ENCODE measurements at places on chromosomes 6 and 20.

DNA sequence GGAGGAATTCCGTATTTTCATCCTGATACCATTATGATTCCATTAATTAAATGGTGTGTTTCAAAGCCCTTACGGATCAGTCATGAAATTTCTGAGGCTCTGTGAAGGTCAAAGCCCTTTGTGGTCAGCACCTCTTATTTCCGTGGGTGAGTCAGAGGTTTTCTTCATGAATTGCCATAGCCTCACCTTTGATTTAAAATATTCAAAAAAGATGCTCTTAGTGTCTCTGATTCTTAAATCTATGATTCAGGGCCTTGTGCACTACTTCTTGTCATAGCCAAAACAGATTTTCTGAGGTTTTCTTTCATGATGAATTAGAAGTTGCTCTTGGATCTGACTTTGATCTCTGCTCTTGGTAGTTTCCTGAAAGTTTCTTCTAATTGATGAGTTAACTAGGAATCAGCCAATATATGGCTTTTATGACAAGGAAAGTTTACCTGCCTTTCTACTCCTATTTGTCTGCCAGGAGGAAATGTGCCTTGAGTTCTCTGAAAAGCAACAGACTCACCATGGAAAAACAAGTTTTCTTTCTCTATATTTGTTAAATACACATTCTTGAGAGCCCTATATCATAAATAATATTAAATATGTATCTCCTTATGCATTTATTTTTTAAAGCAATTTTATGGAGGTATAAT lies 613.0 kb downstream of the UTRN start:
- no peak for DNase-seq

DNA sequence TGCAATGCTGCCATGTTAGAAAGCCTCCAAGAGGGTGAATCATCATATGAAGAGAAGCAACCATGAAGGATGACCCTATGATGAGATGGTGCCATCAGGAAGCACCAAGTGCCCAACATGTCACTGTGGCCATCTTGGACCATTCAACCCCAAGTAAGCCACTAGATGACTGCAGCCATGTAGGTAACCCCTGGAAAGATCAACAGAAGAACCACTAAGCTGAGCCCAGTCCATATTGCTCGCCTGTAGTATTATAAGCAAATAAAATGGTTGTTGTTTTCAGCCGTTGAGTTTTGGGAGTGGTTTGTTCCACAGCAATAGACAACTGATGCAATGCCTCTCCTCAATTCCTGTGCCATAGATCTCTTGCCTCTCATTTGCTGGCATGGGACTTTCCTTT lies 140.9 kb downstream of the SCML4 start:
- no peak for DNase-seq

GRCh38 chr6:21360336-21360735 lies 233.2 kb upstream of the SOX4 start:
- DNase-seq: no peak

DNA sequence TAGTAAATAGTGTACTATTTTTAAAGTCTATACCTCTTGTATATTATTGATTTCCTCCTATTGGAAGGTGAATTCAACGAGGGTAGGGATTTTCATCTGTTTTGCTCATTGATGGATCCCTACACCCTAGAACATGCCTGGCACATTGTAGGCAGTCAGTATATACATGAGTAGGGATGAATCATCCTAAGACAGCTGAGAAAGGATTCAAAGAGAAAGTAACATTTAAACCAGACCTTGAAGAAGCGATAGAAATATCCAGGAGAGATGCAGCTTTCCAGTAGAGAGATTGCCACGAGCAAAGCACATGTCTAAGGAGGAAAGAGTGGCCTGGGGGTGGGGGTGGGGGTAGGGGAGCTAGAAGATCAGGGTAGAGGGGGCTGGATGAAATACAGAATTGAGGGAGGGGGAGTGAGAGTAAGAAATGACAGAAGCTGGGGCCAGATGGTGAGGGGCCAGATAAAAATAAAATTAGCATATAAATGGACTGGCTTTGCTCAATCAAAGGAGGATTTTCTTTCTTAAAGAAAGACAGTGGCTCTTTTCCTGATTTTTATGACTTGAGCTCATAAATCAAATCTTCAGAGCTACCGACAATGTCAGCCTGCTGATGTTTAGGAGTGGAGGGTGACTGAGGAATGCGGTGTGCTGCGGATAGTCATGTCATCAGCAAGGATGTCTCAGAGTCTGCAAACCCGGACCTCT lies 168.2 kb downstream of the SAMD5 start:
- no peak for DNase-seq

DNA sequence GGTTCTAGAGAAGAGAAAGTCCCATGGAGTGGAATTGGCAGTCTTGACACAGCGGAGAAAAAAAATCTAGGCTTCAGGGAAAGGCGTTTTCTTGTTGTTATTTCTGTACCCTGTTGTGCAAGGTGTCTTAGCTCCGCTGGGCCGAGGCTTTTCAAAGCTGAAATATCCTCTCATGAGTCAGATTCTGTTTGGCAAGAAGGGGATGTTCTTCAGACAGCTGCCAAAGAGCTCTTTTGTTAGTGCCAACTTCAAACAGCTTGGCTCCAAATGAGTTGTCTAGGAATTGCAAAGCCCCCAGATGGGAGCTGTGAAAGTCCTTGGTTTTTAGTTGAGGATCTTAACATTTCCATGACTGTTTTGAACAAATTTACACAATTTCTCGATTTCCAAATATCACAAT lies 45.6 kb downstream of the LRRN4 start:
- no peak for DNase-seq

GRCh38 chr6:3457710-3458602 lies 1.1 kb upstream of the SLC22A23 start:
- DNase-seq: peak; percentile 45

GRCh38 chr6:170280689-170281045 lies 10.2 kb downstream of the DLL1 start:
- no peak for DNase-seq

- DNase-seq: peak; percentile 75
Observed at GRCh38 chr20:2005831-2006426, 12.1 kb upstream of the PDYN start.

GRCh38 chr20:40319741-40320516 lies 369.1 kb downstream of the MAFB start:
- DNase-seq: no peak

- DNase-seq: no peak
Observed at GRCh38 chr6:43202451-43202850, 20.5 kb downstream of the CUL9 start.

DNA sequence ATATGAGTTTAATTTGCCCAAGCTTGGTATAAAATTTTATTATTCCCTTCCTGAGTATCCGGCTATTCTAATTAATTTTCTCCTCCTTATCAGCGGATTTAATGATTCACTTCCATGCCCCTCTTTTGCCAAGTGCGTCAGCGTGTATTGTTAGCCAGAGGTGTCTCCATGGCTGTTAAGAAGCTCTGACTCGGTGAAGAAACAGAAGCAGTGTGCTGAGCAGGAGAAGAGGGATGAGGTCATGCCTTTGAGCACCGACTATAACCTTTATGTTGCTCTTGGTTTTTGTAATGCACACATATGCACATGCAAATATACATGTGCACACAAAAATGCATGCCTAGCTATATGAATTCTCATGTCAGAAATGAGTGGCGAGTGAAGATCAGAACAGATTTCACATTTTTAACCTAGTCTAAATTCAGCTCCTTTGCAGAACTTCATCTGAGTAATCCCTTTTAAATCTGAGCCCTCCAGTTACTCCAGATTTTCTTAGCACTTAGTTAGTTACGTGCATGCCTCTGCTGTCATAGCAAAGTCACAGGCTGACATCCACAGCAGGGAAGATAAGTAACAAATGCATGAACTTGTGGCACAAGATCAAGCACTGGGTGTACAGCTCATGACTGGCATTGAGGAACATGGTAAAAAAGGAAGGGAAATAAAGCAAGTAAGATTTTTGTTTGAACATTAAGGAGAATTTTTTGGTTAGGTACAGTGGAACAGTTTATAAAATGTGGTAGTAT lies 24.3 kb downstream of the HTR1E start:
- DNase-seq: no peak

GRCh38 chr6:10383331-10384090 lies 31.4 kb downstream of the TFAP2A start:
- no peak for DNase-seq

GRCh38 chr6:130466748-130467061 lies 100.9 kb downstream of the TMEM200A start:
- no peak for DNase-seq

GRCh38 chr20:1448081-1448620 lies 18.5 kb downstream of the NSFL1C start:
- DNase-seq: no peak

DNA sequence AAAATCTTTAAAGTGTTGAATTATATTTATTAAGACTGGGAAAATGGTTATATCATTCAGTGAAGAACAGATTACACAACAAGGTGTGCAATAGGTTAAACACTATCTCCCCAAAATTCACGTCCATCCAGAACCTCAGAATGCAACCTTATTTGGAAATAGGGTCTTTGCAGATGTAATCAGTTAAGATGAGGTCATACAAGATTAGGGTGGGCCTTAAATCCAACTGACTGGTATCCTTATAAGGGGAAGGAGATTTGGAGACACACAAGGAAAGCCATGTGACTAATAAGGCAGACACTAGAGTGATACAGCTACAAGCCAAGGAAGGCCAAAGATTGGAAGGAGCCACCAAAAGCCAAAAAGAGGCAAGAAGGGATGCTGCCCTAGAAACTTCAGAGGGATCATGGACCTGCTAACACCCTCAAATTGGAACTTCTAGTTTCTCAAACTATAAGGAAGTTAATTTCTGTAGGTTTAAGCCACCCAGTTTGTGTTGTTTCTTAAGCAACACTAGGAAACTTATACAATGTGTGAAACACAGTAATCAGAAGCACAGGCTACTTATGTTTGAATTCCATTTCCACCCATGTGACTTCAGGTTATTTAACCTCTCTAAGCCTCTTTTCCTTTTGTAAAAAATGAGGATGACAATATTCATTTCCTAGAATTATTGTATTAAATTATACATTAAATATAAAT lies 16.9 kb downstream of the ILRUN start:
- no peak for DNase-seq

GRCh38 chr6:111564482-111564945 lies 41.2 kb downstream of the TRAF3IP2 start:
- DNase-seq: no peak

DNA sequence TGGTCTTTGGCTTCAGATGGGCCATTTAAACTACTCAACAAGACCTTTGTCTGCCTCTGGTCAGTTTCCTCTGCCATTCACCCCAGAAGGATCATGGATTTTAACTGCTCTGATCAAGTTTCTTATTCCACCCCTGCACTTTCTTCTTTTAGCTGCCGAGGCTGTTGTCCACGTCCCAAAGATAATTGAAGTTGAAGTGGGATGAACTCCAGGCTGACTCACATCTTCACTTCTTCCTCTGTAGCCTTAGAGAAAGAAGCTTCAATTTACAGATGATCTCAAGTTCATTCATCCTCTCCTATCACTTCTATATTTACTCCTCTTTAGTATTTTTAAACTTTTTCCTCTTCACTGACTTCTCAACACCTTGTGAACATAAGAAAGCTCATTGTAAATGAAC lies 651.6 kb downstream of the UTRN start:
- DNase-seq: no peak

DNA sequence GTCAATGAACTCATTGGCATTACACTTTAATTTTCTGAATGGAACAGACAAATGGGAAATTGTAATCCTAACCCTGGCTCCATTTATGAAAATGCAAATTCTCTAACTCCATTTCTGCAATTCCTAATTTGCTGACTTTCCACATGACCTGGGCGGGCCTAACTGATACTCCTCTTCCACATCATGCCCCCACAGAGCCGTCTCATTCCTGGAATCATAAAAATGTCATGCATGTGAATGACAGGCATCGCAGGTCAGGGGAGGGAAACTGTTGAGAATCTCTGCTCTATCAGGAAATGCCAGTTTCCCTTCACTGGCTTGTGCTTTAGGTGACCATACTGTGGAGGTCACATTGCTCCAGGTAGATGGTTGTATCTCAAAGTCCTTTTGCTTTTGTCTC lies 165.1 kb downstream of the ZNF217 start:
- no peak for DNase-seq

- DNase-seq: peak; percentile 95
Observed at GRCh38 chr6:79544939-79545450, 7.8 kb upstream of the LCA5 start.

DNA sequence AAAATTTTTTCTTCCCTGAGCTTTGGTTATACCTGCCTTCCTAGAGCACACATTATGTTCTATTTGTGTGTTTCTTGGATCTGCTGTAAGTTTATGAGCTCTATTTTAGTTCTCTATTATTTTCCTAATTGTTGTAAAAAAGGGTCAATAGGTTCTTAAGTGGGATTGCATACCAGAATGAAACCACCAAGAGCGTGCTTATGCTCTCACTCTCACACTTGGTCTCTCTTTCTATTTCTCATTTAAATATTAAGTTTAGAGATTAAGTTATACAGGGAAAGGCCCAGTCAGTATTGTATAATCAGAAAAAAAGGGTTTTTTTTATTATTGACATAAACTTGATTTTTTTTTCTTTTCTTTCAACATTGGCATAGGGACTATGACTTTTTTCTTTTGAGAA lies 96.8 kb downstream of the RIMS1 start:
- no peak for DNase-seq

GRCh38 chr6:35019171-35019570 lies 122.0 kb downstream of the TCP11 start:
- no peak for DNase-seq

- DNase-seq: no peak
Observed at GRCh38 chr6:146277142-146277541, 248.3 kb downstream of the GRM1 start.

DNA sequence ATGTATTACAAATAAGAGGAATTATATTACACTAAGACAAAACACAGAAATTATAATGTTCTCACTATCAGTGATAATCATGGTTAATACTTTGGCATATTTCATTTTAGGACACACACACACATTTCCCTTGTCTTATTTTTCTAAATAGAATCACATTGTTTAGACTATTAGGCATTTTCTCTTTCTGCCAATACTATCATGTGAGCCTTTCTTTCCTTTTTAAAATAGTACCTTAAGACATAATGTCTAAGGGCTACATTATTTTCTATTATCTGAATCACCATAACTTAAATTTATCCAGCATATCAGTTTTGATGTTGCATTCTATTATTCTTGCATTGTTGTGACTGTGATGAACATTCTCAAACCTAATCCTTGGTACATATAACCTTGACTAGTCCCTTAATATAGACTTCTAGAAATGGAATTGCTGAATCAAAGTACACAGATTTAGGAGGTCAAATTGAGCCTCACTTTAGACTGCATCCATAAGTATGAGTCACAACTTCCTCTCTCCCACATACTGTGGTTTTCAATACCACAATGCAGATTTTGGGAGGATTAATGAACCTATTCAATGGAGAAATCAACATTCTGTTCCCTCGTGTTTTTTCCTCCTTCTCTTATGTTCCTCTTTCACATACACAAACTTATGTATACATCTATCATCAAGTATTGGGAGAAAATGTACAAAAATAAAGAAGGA lies 212.6 kb downstream of the MOXD1 start:
- peak; percentile 2 for DNase-seq
